ENCODE measurements at places on chromosomes 1 and 21.

- no peak for DNase-seq
These were observed 41.1 kb upstream of the RUNX3 start for GRCh38 chr1:24970926-24971875.

DNA sequence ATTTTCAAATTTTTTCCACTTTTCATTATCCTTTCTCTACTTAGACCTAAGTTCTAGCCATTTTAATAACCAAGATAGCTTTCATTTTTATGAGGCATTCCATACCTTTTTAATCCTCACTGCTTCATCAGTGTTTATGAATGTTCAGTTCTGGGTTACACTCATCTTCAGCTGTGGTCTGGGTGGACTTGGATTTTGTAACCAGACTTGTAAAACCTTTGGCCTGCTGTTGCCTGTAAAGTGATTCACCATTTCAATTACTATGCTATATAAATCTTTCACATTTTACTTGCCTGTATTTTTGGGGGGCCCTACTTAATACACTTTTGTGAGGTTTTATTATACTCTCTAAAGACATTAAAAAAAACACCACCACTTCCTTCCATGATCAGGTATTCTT lies 46.2 kb downstream of the USP25 start:
- DNase-seq = no peak

GRCh38 chr1:183185941-183186490 lies at the start of gene LAMC2:
Gene LAMC2, plus strand, starts transcription at chr1:183186264. Its CDS starts 89 bp downstream, at chr1:183186353.
- peak; percentile 17 for DNase-seq

- no peak for DNase-seq
These were observed 49.6 kb downstream of the MTR start for GRCh38 chr1:236844499-236845271.

GRCh38 chr21:38741092-38741949 lies 64.4 kb upstream of the ETS2 start:
- DNase-seq = no peak

DNA sequence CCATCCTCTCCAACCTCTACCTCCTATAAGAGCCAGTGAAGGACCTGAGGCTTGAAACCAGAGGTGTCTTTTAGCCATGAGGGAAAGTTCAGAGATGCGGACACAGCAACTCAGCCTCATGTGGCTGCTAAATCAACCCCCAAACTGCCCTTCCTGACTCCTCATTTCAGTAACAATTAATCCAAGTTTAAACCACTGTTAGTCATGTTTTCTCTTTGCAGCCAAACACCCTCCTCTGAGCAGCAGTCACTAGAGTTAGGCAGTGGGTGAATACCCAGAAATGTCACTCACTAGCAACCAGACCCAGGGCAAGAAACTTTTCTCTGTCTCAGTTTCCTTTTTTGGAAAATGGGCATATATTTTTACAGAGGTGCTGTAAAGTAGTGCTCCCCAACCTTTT lies 71.2 kb downstream of the KCNJ15 start:
- peak; percentile 15 for DNase-seq

GRCh38 chr1:200774735-200775444 lies 36.2 kb downstream of the CAMSAP2 start:
- DNase-seq = no peak

DNA sequence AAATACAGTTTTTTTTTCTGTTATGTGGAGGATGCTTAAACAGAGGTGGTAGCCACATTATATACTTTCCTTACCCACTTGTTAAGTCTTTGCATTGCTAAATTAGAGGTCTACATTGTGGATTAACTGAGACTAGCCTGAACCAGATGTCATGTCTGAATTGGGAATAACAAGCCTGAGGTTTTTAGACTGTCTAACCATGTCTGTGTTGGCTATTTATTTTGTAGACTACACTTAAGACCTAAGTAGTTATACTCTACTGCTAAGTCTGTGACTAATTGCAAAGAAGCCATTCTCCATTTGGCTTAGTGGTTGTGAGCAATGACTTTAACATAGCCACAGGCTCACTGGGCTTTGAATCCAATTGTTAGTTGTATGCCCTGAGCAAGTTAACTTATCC lies 45.4 kb downstream of the CDC14A start:
- no peak for DNase-seq

GRCh38 chr1:19648689-19649088 lies 4.6 kb downstream of the NBL1 start:
- DNase-seq = no peak

DNA sequence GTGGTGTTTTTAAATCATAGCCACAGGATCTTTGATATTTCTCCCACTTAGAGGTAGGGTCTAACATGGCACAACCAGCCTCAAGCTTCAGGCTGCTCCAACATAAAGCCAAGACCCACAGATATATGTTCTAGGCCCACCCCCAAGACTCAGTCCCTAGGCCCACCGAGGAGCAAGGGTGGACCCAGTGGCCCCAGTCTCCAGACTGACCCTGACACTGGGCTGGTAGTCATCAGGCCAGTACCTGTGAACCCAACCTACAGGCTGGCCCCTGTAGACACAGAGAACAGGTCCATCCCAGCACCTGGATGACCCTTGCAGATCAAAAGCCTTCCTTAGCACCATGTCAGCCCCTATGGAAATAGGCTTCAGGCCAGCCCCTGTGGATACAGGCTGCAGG lies 60.5 kb downstream of the NEGR1 start:
- no peak for DNase-seq

DNA sequence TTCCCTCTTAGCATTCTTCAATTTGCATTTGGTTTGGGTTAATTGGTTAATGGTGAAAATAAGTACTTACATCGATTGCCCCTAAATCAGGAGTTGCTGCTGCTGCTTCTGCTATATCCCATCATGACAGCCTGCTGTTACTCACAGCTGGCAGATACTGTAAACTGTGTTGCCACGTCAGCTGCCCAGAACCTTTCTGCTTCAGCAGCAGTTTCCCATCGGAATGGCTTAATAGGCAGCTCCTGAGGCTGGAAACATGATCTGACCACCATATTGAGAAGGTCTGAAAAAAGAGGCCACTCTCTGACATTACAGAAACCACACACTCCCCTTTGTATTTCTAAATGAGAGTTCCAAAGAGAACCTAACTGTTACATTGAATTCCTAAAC lies 14.3 kb upstream of the SEC16B start:
- DNase-seq = no peak

- no peak for DNase-seq
These were observed 8.9 kb downstream of the KCNAB2 start for GRCh38 chr1:6054596-6054995.

GRCh38 chr1:98034505-98034904 lies 113.7 kb upstream of the DPYD start:
- no peak for DNase-seq

DNA sequence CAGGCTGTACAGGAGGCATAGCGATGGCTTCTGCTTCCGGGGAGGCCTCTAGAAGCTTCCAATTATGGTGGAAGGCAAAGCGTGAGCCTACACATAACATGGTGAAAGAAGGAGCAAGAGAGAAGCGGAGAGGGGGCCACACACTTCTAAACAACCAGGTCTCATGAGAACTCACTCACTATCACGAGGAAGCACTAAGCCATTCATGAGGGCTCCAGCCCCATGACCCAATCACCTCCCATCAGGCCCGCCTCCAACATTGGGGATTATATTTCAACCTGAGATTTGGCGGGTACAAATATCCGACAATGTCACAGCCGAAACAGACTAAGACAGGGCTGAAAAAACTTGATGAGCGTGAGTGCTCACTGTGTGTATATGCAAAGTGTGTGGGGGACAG lies 89.3 kb upstream of the CNIH3 start:
- no peak for DNase-seq

- DNase-seq = no peak
These were observed 26.4 kb downstream of the ELF3 start for GRCh38 chr1:202036595-202037387.

GRCh38 chr1:238787471-238787870 lies 598.9 kb upstream of the CHRM3 start:
- no peak for DNase-seq

DNA sequence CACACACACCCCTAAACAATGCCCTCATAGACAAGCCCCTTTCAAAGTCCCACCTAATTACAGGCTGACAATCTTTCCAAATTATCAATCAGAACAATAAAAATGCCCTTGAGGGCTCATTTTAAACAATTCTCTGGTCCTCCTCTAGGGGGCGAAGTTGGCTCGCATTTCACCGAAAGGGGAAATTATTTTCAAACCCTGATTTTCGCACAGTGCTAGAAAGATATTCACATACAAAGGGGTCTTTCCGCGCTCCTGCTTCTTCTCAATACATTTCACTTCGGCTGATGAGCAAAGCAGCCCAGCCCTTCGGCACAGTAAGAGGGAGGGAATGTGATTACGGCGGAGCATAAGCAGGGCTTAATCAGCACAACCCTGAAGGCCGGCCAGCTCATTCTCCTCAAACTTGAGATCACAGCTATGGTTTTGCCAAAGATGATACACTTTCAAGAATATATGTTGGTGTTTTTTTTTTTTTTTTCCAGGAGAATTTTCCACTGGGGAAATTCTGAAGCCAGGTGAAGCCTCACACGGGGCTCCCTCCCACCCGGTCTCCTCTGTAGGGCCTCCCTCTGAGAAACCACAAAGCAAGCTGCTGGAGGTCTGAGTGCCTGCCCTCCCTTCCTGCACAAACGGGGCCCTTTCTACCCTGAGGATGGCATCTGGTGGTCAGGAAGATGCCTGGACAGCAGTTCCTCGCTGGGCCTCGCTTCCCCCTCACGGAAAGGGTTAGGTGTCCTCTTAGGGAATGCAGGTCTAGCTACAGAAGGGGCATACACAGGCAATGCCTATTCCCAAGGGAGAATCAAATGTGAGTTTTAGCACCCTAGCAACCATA lies 66.9 kb downstream of the GNG12 start:
- DNase-seq = peak; percentile 47

- DNase-seq = no peak
These were observed 46.3 kb upstream of the VAV3 start for GRCh38 chr1:108011295-108011694.

- no peak for DNase-seq
These were observed 21.7 kb upstream of the KIFAP3 start for GRCh38 chr1:170095976-170096748.

GRCh38 chr21:32529679-32530078 lies 55.6 kb downstream of the TCP10L start:
- DNase-seq = no peak

GRCh38 chr1:30378991-30379581 lies 344.3 kb downstream of the MATN1 start:
- DNase-seq = no peak

DNA sequence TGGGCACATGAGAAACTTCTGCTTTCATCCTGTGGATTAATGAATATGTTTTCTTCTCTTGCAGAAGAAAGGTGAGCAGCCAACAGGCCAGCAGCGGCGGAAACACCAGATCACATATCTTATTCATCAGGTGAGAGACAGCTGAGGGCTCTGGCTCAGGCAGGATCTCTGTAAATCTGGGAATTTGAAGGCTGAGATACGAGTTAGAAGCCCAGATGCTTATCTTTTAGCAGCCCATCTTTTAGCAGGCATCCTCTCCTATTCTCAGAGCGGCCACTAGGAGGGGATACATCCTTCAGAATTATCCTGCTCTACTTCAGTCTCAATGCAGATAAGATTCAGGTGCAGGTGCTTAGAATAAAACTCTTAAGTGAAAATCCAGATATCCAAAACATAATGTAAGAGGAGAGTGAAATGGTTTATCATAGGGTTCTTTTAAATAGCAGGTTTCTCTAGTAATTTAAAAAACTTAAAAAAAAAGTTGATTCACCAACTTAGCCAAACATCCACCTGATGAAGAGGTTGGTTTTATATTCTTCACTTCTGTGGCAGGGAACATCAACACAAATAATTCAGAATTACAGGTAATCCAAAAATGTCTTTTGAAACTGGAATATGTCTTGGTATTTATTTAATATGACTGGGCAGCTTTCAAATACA lies 19.3 kb downstream of the SH2D2A start:
- peak; percentile 50 for DNase-seq

GRCh38 chr1:87263785-87264184 lies 64.9 kb upstream of the LMO4 start:
- no peak for DNase-seq

GRCh38 chr1:212315907-212316306 lies 30.7 kb downstream of the PPP2R5A start:
- DNase-seq = peak; percentile 20

GRCh38 chr1:213166852-213167251 lies 115.8 kb downstream of the RPS6KC1 start:
- DNase-seq = no peak

DNA sequence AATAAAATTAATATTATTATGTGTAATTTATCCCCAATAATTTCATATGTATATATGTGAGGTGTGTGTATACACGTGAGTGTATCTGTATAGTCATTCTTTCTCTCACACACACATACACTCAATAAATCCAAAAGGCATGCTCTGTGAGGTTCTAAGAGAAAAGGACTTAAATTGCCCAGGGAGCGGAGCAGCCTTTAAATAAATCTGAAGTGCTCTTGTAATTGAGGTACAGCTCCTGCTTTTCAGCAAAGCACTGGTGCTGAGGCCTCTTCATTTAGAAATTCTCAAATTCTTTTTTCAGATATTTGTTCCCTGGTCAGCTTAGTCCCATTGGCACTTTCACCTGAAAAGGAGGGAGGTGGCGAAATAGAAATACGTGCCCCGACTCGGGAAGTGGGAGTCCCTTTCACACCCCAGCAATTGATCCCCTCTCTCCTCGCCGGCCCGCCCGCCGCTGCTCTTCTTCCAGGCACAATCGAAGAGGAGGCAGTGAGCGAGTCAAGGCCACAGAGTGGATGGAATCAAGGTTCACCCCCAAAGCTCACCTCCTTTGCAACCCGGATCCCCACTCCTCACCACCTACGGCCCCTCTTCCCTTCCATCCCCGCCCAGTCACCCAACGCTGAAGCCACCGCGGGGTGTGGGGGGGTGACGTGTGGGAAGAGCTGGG lies 944 bp downstream of the PLPPR5 start:
- DNase-seq = no peak

DNA sequence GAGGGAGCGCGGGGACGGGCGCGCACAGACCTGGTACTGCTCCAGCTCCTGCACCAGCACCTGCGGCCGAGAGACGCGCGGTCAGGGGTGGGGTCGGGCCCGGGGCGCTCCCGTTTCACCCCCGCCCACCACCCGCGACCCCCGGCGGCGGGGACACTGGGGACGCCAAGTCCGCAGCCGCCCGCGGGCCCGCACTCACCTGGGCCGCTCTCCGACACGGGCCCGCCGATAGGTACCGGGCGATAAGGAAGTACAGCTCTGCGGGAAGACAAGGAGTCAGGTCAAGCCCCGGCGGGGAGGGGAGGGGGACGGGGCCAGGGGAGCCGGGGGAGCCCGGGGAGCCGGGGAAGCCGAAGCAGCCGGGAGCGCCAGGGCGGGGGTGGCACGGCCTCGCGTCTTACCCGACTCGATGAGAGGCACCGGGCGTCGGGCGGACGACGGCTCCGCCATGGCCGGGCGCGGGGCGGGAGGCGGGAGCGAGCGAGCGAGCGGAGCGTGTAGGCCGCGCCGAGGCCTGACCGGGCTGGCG lies 326 bp downstream of the BRWD1 start:
- no peak for DNase-seq

DNA sequence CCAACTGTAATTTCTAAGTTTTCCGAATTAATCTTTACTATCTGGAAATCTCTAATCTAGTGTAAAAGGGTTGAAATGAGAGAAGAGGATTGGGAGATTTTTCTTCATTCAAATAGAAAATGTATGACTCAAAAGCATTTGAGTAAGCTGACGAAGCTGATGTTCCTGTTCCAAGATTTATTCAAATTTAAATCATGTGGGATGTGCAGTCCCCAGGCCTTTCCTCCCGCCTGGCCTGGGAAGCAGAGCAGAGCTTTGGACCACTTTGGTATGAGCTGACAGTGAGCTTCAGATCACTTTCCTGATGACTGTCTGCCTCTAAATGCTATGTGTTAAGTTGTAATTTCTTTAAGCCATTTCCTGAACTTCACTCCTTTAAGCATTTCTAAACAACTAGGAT lies 192.0 kb downstream of the DHRS3 start:
- DNase-seq = no peak

Data from stimulated activated naive CD8-positive, alpha-beta T cell treated with anti-CD3 and anti-CD28 coated beads, Interleukin-15, amount 100 ng/mL, for 72 hours (primary cell).